ENCODE measurements at places on chromosomes 16 and 17.

- DNase-seq: no peak
Observed at GRCh38 chr17:8368193-8368592, 8.3 kb downstream of the KRABD2 start.

GRCh38 chr16:12087901-12088421, 111.4 kb downstream of the SNX29 start:
- no peak for DNase-seq

GRCh38 chr16:29688172-29688571, 9.2 kb downstream of the QPRT start:
- no peak for DNase-seq

- no peak for DNase-seq
Observed at GRCh38 chr17:1947229-1947742, 77.8 kb downstream of the RTN4RL1 start.

DNA sequence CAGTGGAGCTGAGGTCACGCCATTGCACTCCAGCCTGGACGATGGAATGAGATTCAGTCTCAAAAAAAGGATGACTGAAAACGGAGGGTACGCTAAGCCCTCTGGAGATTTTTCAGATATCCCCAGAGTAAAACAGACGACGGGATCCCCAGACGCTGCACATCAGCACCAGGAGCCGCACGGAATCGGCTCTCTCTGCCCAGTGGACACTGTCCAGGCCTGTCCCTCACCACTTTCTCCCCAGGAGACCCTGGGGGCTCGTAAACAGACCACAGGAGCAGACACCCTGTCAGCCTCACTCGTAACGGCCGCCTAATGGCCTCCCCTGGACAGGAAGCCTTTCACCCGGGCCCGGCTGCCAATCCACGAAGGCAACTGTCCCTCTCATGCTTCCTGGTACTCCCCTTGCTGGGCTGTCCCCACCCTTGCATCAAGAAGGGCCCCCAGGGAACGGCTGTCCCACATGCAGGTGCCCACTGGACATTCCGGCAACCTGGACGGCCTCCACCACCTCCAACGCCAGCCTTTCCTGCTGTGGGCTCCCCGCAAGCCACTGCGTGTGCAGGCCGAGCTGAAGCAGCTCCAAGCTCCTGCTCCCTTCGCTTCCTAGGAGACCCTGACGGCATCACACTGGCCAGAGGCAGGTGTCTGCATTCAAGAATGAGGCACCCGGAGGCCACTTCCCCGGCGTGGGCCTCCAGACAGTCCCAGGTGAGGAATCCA, 74.3 kb downstream of the TIMM22 start:
- no peak for DNase-seq

DNA sequence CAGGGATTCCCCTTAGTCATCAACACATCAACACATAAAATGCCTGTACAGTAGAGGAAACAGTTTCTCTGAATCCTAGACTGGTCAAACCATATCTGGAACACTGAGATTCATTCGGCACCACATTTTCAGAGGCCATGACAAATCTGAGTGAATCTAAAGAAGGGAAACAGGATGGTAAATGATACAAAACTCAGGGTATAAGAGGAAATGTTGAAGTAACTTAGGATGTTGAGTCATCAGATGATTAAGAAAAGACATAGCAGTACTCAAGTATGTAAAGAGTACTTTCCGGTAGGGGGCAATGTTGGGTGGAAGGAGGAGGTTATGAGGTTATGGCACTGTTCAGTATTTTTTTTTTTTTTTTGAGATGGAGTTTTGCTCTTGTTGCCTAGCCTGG, 358.5 kb upstream of the PMFBP1 start:
- peak; percentile 85 for DNase-seq

GRCh38 chr17:15462976-15463772, 4.2 kb downstream of the CDRT4 start:
- peak; percentile 77 for DNase-seq

GRCh38 chr17:80611816-80612215, 67.2 kb downstream of the RPTOR start:
- no peak for DNase-seq

DNA sequence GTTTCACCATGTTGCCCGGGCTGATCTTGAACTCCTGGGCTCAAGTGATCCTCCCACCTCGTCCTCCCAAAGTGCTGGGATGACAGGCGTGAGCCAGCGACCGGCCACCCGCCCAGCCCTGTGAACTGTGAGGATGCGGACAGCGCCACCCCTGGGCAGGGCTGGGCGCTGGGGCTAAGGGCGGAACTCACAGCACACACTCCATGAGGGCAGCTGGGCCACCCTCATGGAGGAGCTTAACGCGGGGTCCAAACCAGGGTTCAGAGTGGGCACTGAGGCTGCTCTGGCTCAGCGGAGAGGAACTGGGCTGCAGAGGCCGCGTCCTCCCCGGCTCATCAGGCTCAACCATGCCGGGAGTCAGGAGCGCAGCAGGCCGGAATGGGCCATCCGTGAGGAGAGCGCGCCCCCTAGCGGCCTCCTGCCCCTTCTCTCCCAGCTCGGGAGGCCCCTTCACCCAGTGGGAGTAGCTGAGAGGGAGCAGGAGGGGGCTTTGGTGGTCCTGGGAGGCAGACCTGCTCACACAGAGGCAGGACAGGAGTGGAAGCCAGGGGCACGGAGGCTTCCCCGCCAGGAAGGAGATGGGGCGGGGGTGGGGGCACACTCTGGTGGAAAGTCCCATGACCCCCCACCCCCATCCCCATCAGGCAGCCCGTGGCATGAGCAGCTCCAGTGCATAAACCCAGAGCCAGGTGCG, 13.8 kb downstream of the CORO7 start:
- DNase-seq: peak; percentile 68

DNA sequence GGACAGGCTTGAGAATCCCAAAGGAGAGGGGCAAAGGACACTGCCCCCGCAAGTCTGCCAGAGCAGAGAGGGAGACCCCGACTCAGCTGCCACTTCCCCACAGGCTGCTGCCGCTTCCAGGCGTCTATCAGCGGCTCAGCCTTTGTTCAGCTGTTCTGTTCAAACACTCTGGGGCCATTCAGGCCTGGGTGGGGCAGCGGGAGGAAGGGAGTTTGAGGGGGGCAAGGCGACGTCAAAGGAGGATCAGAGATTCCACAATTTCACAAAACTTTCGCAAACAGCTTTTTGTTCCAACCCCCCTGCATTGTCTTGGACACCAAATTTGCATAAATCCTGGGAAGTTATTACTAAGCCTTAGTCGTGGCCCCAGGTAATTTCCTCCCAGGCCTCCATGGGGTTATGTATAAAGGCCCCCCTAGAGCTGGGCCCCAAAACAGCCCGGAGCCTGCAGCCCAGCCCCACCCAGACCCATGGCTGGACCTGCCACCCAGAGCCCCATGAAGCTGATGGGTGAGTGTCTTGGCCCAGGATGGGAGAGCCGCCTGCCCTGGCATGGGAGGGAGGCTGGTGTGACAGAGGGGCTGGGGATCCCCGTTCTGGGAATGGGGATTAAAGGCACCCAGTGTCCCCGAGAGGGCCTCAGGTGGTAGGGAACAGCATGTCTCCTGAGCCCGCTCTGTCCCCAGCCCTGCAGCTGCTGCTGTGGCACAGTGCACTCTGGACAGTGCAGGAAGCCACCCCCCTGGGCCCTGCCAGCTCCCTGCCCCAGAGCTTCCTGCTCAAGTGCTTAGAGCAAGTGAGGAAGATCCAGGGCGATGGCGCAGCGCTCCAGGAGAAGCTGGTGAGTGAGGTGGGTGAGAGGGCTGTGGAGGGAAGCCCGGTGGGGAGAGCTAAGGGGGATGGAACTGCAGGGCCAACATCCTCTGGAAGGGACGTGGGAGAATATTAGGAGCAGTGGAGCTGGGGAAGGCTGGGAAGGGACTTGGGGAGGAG, at the start of gene CSF3:
TSS of gene CSF3 (plus strand) at position 436 of the 993 bp plus-strand sequence. CDS start at position 471, 35 bp downstream.
- peak; percentile 70 for DNase-seq

DNA sequence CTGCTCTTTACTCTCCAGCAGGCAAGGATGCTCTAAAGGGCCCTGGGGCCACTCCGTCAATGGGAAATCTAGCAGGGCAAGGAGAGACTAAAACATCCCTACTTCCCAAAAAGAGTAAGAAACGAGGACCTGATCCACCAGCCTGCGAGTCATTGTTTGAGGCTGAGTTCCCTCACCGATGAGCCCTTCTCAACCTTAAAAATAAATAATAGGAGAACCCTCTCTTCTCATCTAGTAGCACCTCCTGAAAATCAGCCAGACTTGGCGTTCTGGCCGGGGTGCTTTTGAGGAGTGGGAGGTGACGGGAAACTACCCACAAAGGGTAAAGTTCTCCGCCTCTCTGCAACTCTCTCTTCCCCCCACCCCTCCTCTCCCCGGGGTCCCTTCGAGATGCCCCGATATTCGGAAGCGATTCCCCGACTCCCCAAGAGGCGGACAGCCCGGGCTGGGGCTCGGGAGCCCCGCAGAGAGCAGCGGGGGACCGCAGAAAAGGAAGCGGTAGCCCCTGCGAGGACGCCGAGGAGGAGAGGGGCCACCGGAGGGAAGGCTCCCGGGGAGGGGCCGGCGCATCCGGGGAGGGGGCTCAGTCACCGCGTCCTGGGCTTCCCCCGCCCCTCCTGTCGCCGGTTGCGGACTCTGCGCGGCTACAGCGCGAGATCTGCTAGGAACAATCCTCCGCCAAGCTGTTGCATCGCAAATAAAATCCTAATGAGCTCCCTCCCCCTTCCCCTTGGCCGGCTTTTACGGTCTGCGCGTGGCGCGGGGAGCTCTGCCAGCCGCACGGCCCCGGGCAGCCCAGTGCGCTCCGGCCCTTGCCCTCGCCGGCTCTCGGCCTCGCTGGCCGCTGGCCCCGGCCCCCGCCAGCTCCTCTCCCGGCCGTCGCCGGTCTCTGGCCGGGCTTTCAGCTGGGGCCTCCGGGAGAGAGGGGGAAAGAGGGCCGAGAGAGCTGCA, 1.3 kb downstream of the HOXB9 start:
- no peak for DNase-seq

DNA sequence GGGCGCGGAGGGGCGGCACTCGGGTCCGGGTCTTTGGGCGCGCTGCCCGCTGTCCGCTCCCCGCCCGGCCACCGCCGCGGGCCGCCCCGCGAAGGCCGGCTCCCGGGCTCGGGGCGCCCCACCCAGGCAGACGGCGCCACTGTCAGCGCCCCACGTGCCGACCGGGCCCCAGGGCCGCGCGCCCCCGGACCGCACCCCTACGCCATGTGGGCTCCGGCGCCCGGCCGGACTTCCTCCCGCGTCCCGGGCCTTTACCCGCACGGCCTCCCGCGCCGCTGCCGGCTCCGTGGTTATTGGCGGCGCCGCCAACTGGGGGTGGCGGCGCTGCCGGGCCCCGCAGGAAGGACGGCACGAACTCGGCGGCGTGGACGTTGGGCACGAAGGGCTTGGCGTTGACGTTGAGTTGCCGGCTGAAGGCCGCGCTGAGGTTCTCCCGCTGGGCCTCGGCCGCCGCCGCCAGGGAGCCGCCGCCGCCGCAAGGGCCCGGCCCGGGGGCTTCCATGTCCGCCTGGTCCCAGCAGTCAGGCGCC, 577 bp downstream of the GSPT1 start:
- DNase-seq: no peak

DNA sequence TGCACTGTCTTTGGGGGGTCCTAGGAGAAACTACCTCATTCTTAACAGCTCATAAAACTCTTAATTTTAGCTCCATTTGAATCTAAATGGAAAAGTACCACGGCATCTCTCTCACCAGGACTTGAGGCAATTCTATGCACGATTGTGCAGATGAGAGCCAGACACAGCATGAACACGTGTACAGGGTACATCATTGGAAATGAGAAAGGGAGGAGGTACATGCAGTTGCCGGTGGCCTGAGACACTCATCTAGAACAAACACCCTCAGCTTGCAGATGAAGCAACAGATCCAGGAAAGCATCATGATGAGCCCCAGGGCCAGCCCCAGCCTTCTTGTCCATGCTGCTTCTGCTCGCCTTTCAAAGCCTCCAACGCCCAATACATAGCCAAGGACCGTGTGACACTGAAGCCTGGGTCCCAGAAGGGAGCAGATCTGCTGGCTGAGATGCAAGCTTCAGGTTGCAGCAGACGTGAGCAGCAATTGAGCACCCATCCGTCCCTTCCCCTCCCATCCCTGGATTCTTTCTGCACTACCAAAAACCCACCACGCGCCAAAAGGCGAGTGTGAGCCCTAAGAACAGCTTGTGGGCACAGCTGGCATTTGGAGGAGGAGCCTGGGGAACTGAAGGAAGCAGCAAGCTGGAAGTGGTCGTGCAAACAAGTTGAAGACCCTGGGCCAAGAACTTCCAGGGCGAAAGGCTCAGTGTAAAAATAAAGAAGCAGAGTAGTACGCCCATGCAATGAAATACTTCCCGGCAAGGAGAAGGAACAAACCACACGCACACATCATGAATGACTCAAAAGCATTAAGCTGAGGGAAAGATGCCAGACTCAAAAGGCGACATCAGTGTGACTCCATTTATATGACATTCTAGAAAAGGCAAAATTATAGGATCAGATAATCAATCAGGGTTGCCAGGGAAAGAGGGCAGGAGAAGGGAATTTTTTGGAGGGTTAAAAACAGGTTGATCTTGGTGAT, 7.3 kb upstream of the RCVRN start:
- DNase-seq: peak; percentile 23

GRCh38 chr16:87246269-87247065, 70.7 kb downstream of the C16orf95 start:
- no peak for DNase-seq

GRCh38 chr16:75541236-75541635, 5.3 kb upstream of the CHST5 start:
- no peak for DNase-seq
